Inflammatory macrophage (primary cell): ENCODE measurements at places on chromosomes 1 and 21.

GRCh38 chr1:87644033-87644578, 315.4 kb downstream of the LMO4 start:
- DNase-seq, result no peak

- DNase-seq, result peak; percentile 84
These were observed 764.6 kb downstream of the LTN1 start for GRCh38 chr21:28227881-28228635.

DNA sequence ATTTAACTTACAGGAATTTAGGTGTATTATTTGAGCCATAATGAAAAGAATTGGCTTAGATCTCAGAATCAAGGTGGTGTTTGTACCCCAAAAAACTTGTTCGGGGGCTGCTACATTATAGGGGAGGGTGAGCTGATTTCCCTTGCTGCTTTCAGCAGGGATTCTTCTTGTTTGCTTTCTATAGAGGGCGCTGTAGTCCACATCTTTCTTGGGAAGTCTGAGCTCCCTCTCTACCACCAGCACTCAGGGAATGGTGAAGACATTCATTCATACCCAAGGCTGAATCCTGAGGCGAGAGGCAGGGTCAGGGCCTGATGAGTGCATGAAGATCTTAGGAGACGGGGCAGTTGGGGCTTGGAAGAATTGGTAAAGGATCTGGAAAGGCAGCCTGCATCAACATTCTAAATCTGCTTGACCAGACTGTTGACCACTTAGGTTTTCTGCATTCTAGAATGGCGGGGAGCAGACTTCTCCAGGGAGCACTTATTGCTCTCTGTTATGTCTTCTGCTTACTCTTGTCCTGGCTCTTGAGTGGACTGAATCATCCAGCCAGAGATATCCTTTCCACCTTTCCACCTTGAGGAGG, 18.9 kb downstream of the SPATA46 start:
- peak; percentile 24 for DNase-seq

DNA sequence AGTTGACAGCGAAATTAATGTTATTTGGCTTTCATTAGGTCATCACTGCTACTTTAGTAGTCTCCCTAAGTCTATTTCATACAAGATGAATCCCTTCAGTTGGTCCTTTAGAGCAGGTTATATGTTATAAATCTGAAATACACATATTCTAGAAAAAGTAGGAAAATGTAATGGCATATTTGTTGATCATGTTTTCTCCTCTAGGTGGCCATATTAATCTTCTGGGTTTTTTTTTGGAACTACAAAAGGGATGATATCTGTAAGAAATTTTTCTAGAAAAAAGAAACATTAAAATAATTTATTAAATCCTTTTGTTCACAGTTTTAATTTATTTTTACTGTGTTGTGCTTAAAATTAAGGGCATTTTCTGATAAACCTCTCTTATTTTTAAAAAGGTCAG, 87.9 kb downstream of the SYT14 start:
- DNase-seq, result no peak

- no peak for DNase-seq
These were observed 166.4 kb downstream of the PBX1 start for GRCh38 chr1:164725401-164725800.

- peak; percentile 54 for DNase-seq
These were observed 19.8 kb downstream of the NENF start for GRCh38 chr1:212452323-212453155.

- peak; percentile 85 for DNase-seq
These were observed 14.3 kb downstream of the GPR137B start for GRCh38 chr1:236156512-236157208.

- peak; percentile 77 for DNase-seq
These were observed 84.4 kb downstream of the NKAIN1 start for GRCh38 chr1:31155216-31155806.

GRCh38 chr1:40774266-40774998, 9.2 kb upstream of the KCNQ4 start:
- DNase-seq, result peak; percentile 18

DNA sequence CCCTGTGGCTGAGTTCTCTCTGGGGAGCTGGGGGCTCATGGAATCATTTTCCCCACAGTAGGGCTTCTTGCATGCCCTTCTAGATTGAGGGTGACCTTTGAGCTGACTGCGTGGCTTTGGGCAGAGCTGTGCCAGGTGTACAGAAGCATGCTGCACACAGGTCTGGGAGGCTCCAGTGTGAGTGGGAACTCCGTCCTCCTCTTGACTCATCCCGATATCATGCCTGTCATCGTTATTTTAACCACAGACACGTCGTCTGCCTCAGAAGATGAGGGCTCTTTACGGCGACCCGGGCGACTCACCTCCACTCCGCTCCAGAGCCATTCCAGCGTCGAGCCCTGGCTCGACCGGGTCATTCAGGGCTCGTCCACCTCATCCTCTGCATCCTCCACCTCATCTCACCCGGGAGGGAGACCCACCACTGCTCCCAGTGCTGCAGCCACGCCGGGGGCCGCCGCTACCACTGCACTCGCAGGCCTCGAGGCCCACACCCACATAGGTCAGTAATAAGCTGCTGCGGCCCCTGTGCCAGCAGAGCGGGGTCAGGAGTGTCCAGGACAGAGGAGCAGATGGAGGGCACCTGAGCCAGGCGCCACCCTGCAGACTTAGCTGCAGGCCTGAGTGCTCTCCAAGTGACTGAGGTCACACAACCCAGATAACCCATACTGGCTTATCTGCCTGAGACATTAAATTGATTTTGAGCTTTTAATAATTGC, 39.8 kb downstream of the DIP2A start:
- DNase-seq, result no peak

DNA sequence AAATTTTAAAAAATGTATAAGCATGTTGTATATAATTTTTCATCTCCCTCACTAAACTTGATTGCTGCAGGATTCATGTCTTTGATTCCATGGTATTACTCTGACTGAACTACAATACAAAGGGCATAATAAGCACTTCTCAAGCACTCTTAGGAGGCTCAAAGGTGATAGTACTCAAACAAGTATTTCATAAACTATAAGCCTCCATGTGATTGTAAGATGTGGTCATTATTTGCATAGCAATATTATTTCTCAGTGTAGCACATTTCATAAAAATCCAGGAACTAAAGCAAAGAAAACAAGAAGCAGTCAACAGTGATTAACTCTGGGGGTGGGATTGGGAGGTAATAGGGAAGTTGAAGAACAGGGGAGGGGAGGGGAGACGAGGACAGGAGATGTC, 106.2 kb upstream of the DPT start:
- peak; percentile 67 for DNase-seq

DNA sequence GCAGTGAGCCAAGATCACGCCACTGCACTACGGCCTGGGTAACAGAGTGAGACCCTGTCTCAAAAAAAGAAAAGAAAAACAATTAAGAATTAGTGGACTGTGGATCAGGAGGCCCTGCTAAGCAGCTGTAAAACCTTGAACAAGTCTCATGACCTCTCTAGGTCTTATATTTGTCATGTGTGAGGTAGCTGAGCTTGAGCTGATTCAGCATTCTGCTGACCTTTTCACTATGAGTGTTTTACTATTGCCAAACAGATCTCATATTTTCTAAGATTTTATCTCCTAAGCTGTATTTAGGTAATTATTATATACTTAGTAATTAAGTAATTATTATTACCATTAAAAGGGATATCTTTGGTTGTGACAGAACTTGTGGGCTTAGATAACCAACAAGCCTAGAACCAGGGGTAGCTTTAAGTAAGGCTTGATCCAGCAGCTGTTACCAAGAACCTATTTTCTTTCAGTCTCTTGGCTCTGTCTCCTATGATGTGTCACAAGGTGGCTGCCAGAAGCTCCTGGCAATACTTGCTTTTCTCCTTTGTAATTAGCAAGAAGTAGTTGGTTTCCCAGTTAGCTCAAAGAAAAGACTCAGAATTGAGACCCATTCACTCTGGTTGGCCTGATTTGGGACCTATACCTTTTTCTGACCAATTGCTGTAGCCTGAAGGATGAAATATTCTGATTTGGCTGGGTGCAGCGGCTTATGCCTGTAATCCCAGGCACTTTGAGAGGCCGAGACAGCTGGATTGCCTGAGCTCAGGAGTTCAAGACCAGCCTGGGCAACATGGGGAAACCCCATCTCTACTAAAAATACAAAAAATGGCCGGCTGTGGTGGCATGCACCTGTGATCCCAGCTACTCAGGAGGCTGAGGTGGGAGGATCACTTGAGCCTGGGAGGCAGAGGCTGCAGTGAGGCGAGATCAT, 8.5 kb upstream of the ZC3H12A start:
- no peak for DNase-seq

DNA sequence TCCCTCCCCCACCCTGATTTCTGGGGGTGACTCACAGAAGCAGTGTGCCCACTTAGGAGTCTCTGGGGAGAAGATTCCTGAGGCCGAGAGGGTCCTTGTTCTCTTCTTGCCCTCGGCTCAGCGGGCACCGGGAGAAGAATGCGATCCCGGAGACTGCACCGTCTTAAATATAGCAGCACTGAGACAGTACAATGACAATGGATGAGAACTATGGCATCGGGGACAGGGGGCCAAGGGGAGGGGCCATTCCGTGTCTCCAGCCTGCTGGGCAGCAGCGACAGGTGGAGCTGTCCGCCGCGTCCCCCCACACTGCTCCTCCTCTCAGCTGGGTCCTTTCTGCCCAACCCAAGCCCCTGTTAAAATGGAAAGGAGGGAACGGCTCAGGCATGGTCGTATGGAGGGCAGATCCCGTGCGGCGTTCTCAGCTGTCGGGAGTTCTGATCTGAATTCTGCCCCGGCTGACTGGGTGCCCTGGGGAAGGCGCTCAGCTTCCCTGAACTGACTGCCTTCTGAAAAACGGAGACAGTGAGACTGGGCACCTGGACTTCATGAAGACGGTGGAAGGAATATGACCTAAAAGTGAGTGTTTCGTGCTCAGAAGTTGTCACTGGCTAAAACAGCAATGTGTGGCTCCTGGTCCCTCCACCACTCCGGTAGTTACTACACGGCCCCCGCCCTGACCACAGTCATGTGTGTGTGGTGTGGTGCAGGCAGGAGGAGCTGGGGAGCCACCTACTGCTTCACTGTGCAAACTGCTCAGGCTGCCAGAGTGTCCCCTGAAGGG, at the start of gene MYOM3:
Gene MYOM3, minus strand, starts transcription at position 140 of the 784 bp plus-strand sequence. CDS start 3,499 bp downstream, outside the sequence.
- peak; percentile 81 for DNase-seq

GRCh38 chr21:35988416-35989137, 71.7 kb downstream of the SETD4 start:
- peak; percentile 69 for DNase-seq

DNA sequence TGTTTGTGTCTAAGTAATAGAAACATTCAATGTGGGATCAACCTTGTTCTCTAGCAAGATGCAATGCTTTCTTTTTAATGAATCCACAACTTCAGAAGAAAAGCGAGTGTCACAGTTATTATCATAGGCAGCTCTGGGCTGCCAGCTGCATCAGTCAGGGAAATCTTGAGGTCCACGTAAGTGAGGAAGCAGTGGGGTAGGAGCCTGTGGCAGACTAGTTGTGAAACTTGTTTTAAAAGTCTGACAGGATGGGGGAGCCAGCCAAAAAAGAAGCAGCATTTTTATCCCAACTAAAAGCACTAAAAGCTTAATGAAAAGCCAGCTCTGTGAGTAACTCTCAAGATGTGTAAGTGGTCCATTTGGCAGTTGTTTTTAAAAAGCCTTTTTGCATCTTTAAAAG, 113.1 kb downstream of the ZNF326 start:
- no peak for DNase-seq

DNA sequence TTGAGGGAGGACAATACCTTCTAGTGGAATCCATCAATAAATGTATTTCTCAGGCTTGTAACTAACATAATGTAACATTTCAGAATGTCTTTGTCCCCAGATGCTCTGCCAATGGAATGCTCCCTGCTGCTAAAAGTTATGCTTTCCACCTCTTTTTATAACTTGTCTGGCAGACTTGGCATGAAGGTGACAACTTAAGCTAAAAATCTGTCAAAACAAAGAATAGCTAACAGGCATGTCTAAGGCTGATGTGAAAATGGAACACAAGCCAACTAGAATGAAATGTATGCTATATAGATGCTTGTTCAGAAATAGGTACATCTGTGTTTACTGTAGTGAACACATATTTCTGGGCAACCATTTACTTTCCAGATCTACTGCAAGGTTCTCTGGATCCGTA, 467.9 kb downstream of the MRPL39 start:
- no peak for DNase-seq

- no peak for DNase-seq
These were observed 1693.4 kb downstream of the NCAM2 start for GRCh38 chr21:22691658-22692057.

- DNase-seq, result no peak
These were observed 11.3 kb upstream of the PPIE start for GRCh38 chr1:39727221-39727931.
